G401 (cell line): ENCODE measurements at places on chromosomes 2 and 18. TPM values are rescaled to one million over a fixed set of nuclear protein-coding genes. Genes with fewer than 3 reads are reported as not detected.
A peak's percentile ranks its signal among the peaks of the same experiment; 100 is the strongest.

- DNase-seq: peak; percentile 38
Measured at GRCh38 chr2:203501873-203502272, 33.2 kb downstream of the RAPH1 start.

GRCh38 chr2:238667008-238667407 is 180.9 kb upstream of the TWIST2 start:
- DNase-seq: no peak

GRCh38 chr2:205461678-205462665 is 220.3 kb upstream of the NRP2 start:
- DNase-seq: no peak

DNA sequence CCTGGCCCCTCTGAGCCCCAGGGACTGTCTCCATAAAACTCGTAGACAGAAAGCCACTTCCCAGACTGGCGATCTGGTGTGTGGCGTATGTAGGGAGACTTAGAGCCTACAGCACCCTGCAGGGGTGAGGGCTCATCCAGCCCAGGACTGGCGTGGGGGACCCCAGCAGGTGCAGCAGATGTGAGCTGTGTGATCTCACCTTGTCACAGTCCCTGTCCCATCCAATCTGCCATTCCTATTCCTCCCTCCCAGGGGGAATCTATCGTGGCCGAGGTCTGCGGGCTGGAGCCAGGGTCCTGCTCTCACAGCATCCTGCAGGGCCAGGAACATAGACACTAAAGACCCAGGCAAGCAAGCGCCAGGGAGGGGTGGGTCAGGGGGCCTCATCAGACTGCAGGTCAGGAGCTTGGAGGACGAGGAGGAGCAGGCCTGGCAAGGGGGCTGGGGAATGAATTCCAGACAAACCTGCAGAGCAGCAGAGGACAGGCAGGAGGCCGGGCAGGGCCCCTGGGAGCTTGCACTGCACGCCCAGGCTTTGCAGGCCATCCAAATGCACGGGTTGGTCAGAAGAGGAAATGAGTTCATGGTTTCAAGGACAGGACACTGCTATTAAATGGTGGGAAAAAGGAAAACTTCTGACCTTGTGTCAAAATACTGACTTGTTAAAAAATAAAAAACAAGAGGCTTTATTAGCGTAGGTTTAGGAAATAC is 32.5 kb downstream of the HS6ST1 start:
- DNase-seq: no peak

The ITGA4 gene
- total RNA-seq: 0.18 and 2.5 TPM in 2 replicates
